Stomach (tissue), 19 donors: ENCODE measurements at places on chromosomes 7 and 10.

DNA sequence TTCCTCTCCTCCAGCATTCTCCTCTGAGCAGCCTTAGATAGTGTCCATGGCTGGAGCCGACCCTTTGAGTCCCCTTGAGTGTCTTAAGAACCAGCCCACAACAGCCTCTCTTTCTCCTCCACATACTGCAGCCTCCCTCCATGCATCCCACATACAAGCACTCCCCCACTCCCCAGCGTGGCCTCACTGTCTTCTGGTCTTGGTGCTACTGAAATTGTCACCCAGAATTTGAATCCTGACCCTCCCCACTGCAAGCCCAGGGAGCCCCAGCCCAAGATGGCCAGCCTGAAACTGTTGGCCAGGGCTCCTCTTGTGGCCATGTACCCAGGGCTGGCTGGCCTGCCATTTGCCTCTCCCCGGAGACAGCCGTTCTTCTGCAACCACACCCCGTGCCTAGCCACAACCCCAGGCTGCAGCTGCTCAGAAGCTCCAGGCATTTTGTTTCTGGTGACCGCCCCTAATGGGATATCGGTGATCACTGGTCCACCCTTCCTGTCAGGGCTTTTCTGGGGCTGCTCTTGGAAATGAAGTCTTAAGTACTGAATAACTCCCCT lies 18.8 kb upstream of the SH2D4B start:
- peaks cover 80% of the 10 kb centered on the region for H3K36me3 ChIP-seq
- no peak overlapping the region for H3K27ac ChIP-seq
- H3K4me3 ChIP-seq: no peak overlapping the region
- no peaks in the 10 kb centered on the region for H3K27me3 ChIP-seq
- no peaks in the 10 kb centered on the region for H3K4me1 ChIP-seq

DNA sequence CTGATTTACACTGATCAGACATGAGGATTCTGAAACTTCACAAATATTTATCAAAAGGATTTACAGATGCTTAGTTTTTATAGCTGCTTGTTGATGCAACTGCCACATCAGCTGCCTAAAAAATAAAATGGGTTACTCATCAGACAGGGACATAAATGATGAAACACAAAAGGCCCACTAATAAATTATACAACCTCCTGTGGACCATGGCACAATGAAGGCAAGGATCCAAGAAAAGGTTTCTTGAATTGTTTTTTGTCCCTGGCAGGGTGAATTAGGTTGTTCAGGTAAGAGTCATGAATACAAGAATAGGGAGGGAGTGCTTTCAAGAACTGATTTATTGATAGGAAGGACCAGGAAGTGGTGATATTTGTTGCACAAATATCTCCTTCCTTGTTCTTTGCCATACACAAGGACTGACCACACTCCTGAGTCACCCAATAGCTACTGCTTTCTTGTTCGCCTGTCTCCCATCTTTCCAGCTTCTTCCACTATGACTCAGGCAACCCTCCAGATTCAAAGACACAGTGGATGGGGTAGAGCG lies 234.5 kb downstream of the AHR start:
- no peak overlapping the region for H3K4me3 ChIP-seq
- H3K27me3 ChIP-seq: no peaks in the 10 kb centered on the region
- DNase-seq: peak; percentile 40
- H3K27ac ChIP-seq: peak overlapping the region; percentile 43
- no peaks in the 10 kb centered on the region for H3K4me1 ChIP-seq

DNA sequence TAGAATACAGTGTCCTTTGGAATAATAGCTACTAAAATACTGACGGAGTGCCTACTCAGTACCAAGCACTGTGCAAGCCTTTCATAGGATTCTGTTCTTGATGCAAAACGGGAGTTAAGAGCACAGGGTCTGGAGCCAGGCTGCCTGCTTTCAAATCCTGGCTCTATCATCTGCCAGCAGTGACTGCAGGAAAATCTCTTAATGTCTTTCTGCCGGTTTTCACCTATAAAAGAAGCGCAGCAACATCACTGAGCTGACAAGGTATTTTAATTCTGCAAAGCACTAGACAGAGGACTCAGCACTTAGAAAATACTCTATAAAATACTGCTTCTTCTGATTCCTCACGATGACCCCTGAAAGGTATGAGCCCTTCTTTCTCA lies 659 bp downstream of the FIGNL1 start:
- H3K27ac ChIP-seq: peak overlapping the region; percentile 78
- H3K4me3 ChIP-seq: peak overlapping the region; percentile 71
- H3K36me3 ChIP-seq: no peaks in the 10 kb centered on the region

GRCh38 chr10:49076741-49077521 lies 38.4 kb downstream of the VSTM4 start:
- H3K4me3 ChIP-seq: no peak overlapping the region
- H3K27ac ChIP-seq: no peak overlapping the region
- H3K36me3 ChIP-seq: no peaks in the 10 kb centered on the region
- H3K27me3 ChIP-seq: no peaks in the 10 kb centered on the region
- DNase-seq: no peak

- no peaks in the 10 kb centered on the region for H3K4me1 ChIP-seq
- DNase-seq: no peak
- no peaks in the 10 kb centered on the region for H3K36me3 ChIP-seq
- H3K27me3 ChIP-seq: no peaks in the 10 kb centered on the region
Observed at GRCh38 chr7:146235195-146235594, 118.6 kb downstream of the CNTNAP2 start.

DNA sequence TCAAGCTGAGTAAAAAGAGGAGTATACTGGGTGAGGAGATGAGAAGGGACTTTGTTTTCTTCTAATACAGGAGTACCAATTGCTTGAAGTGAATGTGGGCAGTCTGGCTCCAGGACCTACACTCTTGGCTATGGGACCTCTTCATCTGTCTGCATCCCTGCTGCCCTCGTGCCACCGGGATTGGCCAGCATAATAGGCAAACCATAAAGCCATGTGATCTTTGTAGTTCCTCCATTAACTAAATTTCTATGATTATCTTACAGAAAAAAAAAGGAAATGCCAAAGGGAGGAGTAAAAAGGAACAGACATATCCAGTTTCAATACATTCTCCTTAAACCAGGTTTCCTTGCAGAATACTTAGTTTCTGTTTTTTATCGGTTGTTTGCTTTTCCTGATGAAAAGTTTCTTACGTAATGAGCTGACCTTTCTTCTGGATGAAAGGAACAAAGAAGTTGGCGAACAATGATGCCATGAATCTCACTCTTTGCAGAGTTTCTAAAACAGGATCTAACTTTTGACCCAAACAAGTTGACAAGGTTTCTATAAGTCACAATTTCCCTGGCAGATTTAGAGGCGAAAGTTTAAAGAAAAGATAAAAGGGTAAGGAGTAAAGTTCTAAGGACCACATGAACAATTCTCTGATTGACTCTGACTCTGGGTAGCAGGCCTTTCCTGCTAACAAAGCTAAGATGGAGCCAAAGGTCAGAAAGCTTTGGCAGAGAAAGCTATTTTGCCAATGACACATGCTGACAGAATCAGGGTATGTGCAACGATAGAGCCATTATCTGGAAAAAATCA lies 54.1 kb downstream of the LAMB1 start:
- H3K27me3 ChIP-seq: no peaks in the 10 kb centered on the region
- no peak overlapping the region for H3K4me3 ChIP-seq
- no peak for DNase-seq
- H3K4me1 ChIP-seq: peaks cover 53% of the 10 kb centered on the region

DNA sequence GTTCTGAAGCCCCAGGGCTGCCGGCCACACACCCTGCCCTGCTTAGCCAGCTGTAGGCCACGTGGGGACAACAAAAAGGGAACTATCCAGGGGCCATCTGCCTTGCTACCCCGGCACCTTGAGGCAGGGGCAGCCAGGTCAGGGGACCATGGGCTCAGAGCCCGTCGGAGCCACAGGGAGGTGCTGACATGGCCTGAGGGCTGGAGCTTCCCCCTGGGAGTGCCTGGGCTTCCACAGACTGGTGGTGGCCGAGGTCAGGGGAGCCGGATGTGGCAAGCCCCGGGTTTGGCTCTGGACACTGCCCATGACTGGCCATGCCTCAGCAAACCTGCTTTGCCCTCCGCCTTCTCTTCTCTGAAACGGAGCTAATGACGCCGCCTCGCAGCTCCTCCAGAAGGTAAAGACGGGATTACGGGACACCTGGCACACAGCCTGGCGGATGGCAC lies 178.5 kb downstream of the EBF3 start:
- H3K27me3 ChIP-seq: no peaks in the 10 kb centered on the region
- H3K36me3 ChIP-seq: no peaks in the 10 kb centered on the region
- no peak overlapping the region for H3K27ac ChIP-seq
- H3K4me3 ChIP-seq: no peak overlapping the region

DNA sequence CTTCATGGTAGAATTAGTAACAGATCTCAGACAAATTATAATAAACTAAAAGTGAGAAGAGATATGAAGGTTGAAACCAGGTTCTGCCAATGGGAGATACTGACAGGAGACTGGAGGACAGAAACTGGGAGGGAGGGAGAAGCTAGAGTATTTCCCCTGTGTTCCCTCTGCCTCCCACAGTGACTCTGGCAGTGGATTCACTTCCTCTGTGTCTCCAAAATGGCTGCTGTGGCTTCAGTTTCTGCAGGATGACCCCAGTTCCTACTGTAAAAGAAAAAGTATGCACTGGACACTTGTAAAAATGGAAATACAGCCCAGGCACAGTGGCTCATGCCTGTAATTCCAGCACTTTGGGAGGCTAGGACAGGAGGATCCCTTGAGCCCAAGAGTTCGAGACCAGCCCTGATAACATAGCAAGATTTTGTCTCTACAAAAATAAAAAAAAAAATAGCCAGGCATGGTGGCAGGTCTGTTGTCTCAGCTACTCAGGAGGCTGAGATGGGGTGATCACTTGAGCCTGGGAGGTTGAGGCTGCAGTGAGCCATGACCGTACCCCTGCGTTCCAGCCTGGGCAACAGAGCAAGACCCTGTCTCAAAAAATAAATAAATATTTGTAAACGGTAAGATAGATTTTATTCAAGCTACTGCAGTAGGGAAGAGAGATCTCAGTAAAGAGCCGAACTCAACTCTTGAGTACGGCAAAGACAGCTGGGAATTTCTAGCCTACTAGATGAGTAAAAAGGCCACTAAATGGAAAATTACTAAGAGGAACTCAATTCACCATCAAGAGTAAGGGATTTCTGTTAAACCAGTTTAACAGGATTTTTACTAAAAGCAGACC lies 156.6 kb upstream of the TRIM24 start:
- H3K4me1 ChIP-seq: no peaks in the 10 kb centered on the region
- no peaks in the 10 kb centered on the region for H3K36me3 ChIP-seq
- no peaks in the 10 kb centered on the region for H3K27me3 ChIP-seq
- no peak overlapping the region for H3K4me3 ChIP-seq

- H3K27ac ChIP-seq: no peak overlapping the region
- no peak overlapping the region for H3K4me3 ChIP-seq
- peaks cover 6% of the 10 kb centered on the region for H3K4me1 ChIP-seq
- DNase-seq: no peak
- no peaks in the 10 kb centered on the region for H3K36me3 ChIP-seq
Observed at GRCh38 chr10:114029655-114030054, 14.0 kb upstream of the ADRB1 start.

- H3K36me3 ChIP-seq: no peaks in the 10 kb centered on the region
- no peak for DNase-seq
- no peaks in the 10 kb centered on the region for H3K4me1 ChIP-seq
- H3K27me3 ChIP-seq: no peaks in the 10 kb centered on the region
- no peak overlapping the region for H3K4me3 ChIP-seq
Observed at GRCh38 chr7:138654616-138655015, 46.5 kb downstream of the SVOPL start.

DNA sequence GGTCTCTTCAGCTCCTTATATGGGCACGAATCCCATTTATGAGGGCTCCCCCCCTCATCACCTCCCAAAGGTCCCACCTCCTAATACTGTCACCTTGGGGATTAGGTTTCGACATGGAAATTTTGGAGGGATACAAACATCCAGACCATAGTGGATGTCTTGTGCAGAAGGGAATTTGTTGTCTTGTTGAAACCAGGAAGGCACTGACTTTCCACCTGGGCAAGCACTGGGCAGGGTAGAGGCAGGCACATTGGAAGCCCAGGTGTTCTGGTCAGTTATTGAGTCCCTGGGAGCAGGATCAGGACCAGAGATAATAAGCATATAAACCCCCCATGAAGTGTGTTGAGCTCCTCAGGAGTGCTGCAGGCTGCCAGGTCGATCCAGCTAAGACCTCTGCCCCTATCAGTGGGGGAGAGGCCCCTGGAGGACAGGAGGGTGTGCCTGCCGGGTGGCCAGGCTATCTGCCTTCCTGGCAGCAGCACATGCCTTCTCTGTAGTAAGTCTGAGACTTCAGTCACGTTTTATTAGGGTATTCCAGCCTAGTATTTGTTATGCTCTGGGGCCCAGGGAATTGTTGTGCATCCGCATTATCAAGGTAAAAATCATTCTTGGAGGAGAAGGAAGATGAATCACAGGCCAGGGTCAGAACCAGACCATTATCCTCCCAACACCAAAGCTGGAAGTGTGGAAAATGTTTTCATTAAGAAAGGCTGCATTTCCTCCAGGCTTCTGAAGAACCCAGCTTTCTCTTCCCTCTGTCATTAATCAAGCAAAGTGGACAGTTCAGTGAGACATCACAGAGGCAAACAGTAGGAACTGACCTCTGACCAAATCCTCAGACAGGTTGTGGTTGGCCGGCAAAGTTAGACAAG lies 503.1 kb downstream of the GRID1 start:
- DNase-seq: no peak
- H3K4me3 ChIP-seq: no peak overlapping the region
- H3K36me3 ChIP-seq: no peaks in the 10 kb centered on the region
- H3K27ac ChIP-seq: no peak overlapping the region
- H3K27me3 ChIP-seq: no peaks in the 10 kb centered on the region

DNA sequence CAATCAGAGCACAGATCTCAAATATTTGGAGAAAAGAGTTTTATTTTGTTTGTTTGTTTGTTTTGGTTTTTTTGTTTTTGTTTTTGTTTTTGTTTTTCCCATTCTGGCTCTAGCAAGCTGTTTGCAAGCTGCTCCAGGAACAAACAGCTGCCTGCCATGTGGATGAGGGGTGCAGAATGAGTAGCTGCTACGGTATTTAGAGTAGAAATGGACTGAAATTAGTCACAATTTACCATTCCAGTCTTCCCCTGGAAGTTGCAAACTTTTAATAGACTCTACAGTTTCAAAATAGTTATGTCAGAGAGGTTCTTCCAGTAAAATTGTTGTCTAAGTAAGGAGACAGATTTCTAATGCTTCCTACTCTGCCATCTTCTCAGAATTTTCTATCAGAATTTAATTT lies 27.1 kb upstream of the TAS2R16 start:
- H3K27me3 ChIP-seq: no peaks in the 10 kb centered on the region
- no peak overlapping the region for H3K4me3 ChIP-seq
- H3K36me3 ChIP-seq: no peaks in the 10 kb centered on the region
- no peak for DNase-seq
- H3K27ac ChIP-seq: no peak overlapping the region
- no peaks in the 10 kb centered on the region for H3K4me1 ChIP-seq

DNA sequence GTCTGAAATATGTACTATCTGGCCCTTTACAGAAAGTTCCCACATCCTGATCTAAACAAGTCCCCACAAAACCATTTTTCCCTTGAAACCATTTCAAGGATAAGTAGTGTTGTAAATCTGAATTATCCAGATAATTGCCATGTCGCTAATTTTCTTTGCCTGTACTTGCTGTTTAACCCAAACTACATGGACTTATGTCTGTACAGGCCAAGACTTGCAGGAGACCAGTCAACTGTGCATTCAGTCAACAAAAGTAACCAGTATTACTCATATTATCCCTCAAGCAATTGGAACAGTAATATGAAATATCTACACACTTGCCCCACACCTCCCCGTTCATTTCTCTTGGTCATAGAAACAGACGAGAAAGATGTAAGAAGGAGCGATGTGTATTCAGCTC lies 347.8 kb upstream of the NFE2L3 start:
- H3K27ac ChIP-seq: no peak overlapping the region
- H3K4me3 ChIP-seq: no peak overlapping the region
- no peak for DNase-seq
- no peaks in the 10 kb centered on the region for H3K27me3 ChIP-seq

- peak overlapping the region; percentile 95 for H3K27ac ChIP-seq
- H3K27me3 ChIP-seq: no peaks in the 10 kb centered on the region
- H3K36me3 ChIP-seq: peaks cover 12% of the 10 kb centered on the region
- peak overlapping the region; percentile 88 for H3K4me3 ChIP-seq
- H3K4me1 ChIP-seq: peaks cover 24% of the 10 kb centered on the region
- peak; percentile 81 for DNase-seq
Observed at GRCh38 chr10:113854761-113855588, 514 bp downstream of the NHLRC2 start.
